B cell (primary cell): ENCODE measurements at places on chromosomes 1 and 21.

DNA sequence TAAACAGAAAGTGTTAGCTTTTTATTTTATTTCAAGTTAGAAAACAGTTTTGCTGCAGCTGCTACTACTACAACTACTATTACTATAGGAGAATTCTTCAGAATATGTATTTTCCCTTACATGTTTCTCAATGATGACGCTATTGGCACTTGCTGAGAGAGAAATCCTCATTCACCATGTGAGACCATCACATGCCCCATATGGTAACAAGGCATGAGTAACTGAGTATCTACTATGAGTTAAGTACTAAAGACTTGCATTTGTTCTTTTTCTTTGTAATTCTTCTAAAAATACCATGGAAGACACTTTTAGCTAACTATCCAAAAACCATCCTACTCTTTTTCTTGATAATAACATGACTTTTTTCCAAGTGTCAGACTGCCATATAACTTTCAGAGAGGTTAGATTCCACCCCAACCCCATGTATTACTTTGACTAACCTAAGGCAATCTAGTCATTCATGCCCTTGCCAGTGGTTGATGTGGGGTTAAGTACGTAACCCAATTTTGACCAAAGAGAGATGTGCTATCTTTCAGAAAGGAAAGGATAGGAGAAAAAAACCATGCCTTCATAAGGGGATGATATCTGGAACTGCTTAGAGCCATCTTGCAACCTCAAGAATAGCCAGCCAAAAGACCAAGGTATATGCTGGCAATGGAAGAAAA is 42.9 kb downstream of the COP1 start:
- no peak for DNase-seq

DNA sequence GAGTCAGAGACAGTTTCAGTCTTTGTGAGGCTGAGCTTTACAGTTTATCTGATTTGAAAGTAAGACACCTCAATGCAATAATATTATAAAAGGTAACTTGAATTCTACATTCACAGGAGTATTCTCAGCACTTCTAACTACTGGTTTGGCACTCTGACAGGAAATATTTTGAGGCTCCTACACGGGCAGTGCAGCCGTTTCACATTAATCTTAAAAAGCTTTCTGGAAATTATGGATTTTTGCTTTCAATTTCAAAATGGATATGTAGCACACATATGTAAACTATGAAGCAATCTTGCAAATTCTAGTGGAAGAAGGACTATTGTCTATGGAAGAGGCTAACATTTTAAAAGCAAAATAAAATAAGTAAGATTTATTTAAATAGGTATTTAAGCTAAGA is 262.9 kb upstream of the SNX7 start:
- no peak for DNase-seq

DNA sequence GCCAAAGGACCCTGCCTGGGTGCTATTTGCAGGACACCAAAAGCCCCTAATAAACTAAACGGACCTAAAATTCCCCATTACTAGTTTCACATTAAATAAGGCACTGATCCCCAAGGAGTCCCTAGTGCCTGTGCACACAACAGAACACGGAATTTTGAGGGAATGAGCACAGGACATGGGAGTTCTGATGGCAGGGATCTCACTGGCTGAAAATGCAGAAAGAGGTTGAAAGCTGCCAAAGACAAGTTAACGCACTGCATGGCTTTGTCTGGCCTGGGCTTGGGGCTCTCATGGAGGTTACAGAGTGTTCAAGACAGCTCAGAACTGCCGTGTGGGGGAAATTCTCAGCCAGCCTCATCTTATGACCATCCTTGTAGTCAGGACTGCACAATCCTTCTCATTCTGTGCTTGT is 15.6 kb upstream of the ATP1B1 start:
- DNase-seq = no peak

DNA sequence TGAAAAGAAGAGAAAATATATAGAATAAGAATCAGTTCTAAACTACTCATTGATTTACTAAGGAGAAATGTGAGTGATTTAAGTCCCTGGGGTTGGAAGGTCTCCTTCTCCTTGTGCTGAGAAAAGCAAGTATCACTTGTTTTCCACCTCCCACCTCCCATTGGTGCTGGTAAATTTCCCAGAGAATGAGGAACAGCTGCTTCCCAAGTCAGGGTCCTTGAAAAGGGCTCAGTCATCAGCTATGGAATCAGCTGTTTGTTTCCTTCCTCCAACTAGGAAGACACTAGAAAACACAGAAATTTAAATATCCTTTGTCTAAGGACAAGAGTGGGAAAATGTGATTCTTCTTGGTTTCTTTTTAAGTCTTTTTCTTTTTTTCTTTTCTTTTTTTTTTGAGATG is 131.3 kb upstream of the C1orf21 start:
- no peak for DNase-seq
